ENCODE measurements at places on chromosomes 2 and 18.

DNA sequence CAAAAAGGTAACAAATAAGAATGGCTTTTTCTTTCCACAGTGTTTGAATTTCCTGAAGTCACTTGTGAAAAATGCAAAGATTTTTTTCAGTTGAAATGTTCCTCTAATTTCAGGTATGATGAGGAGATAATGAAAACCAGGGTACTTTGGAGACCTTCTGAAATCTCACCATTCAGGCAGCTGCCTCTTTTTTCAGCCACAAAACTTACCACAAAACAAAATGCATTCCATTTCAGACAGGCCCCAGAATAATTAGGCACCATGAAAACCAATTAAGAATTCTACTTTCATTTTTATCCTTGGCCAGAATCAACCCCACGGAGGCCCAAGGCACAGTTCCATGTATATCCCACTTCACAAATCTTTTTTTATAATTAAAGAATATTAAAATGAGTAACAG is 880.3 kb upstream of the ACVR2A start:
- no peak for DNase-seq

DNA sequence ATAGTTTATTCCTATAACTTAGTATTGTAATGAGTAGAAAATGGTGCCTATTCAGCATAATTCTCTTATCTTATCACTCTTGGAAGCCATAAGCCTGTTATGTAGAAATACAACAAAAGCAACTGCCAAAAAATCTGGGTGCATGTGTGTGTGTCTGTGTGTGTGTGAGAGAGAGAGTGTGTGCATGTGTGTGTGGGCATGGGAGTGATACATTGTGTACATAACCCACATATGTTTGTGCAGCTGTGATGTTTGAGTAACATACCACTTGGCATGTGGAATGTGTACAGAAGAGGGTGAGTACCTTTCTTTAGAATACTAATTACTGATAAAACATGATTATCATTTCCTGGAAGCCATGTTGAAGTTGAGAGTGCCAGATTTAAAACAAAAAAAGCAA is 642.3 kb upstream of the SYT4 start:
- no peak for DNase-seq

GRCh38 chr18:51801514-51801913 is 538.5 kb upstream of the DCC start:
- DNase-seq = no peak

DNA sequence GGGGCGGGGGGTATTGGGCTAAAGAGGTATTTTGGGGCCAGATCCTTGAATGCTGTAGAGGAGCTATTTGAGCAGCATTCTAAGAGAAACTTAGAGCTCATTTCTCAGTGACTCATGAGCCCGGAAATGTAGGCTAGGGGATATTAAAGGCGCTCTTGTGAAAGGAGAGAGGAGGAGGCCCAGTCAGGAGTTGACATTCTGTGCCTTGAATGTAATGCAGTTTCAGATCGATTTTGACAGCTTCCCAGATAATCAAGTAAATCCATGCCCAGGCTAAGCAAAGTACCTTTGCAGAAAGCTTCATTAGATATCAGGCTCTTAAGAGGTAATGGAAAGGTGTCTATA is 1.5 kb downstream of the CAB39 start:
- no peak for DNase-seq

- no peak for DNase-seq
Observed at GRCh38 chr2:234191819-234192407, 141.4 kb downstream of the SPP2 start.

- DNase-seq = peak; percentile 91
Observed at GRCh38 chr2:85728883-85729824, 24.6 kb upstream of the ATOH8 start.

DNA sequence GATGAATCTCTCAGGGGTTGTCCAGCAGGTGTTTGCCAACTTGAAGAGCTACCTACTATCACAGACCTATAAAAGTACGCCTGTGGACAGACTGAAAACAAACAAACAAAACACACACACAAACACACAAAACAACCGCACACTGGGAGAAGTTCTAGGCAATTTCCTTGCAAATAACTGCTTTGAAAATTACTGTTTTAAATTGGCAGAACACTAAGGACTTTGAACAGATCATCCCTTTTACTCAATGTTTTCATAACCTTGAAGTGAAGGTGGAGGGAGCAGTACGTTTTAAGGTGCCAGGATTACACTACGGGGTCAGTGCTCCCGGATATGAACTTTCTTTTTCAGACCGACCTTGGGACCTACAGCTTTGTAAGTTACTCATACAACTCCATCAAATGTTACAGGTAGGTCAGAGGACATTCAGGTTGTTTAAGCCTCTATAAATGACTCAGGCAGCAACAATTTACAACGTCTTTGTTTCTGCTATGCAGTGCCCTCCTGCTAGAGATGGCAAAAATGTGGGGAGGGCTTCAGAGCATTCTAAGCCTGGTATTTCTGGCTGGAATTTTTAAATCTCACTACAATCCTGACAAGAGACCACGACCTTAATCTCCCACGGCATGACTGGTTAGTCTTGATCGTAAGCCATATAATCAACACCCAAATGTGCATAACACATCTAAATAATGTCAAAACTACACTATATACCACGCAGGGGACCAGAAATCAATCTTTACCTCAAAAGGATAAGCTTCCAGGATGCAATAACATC is 1.4 kb upstream of the SLC20A1 start:
- no peak for DNase-seq

GRCh38 chr2:219254590-219255201 is 978 bp upstream of the TUBA4A start:
- no peak for DNase-seq
